CD4-positive, alpha-beta T cell treated with Interleukin-12 subunit alpha and Interleukin-12 subunit beta, for 1 hour (primary cell): ENCODE measurements at places on chromosomes 1 and 21.

GRCh38 chr1:232648316-232648715, 18.4 kb upstream of the SIPA1L2 start:
- no peak for DNase-seq

- no peak for DNase-seq
Measured at GRCh38 chr1:35797380-35797779, 10.4 kb upstream of the AGO4 start.

- peak; percentile 6 for DNase-seq
Measured at GRCh38 chr21:31957631-31958030, 84.8 kb downstream of the HUNK start.

DNA sequence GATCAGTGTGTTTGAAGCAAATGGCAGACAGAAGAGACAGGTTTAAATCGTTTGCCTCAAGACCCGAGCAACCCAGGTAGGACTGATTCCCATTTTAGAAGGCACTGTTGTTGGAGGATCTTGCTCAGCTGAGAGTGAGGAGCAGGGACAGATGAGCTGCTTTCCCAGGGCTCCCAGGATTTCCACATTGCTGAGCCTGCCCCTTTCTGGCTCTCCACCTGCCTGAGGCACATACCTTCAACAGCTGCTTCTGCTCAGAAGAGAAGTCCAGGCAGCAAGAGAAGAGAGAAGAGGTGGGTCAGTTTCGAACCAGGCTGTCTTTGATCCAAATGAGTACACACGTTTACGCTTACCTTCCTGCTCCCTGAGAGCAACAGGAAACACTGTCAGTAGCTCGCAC, 5.7 kb downstream of the TNNT2 start:
- no peak for DNase-seq

- no peak for DNase-seq
Measured at GRCh38 chr1:222387007-222387814, 160.7 kb downstream of the HHIPL2 start.
